Activated CD4-positive, alpha-beta T cell treated with anti-CD3 and anti-CD28 coated beads for 36 hours (primary cell): ENCODE measurements at places on chromosomes 3 and 15. TPM values are rescaled to one million over a fixed set of nuclear protein-coding genes. Genes with fewer than 3 reads are reported as not detected.

Gene C3orf49
- not detected for total RNA-seq

Gene CLSTN2
- total RNA-seq = not detected

Gene MELTF
- 4.3 TPM for total RNA-seq

Gene TRIM59
- 32.5 TPM for total RNA-seq

Gene TGM5
- total RNA-seq = not detected

Gene MYLK
- total RNA-seq = 0.07 TPM

Gene SERPINI2
- total RNA-seq = not detected
